Activated CD4-positive, alpha-beta T cell treated with anti-CD3 and anti-CD28 coated beads, Interleukin-2, Interleukin-4, amounts not matched to agents 100 ng/mL and 50 ng/mL, durations not matched to agents 16 hours and 8 hours (primary cell): ENCODE measurements at places on chromosomes 12 and 14.

DNA sequence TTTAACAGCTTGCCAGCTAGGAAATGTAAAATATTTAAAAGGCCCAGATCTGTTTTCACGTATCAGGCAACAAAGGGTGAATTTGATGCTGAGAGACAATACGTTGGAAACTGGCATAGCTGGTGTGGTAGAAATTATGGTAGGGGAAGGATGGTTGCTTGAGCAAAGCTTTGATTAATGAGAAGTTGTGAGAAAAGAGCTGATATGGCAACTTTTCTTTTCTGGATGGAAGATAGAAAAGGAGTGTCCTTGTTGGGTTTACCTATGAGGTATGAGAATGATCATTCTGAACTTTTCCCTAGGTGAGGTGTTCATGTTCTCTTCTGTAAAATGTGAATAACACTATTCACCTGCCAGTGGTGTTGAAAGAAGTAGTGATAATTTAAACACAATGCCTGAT is 34.2 kb downstream of the ZNF641 start:
- DNase-seq: no peak

- no peak for DNase-seq
Observed at GRCh38 chr14:23377198-23377550, 328 bp downstream of the CMTM5 start.

- DNase-seq: peak; percentile 10
Observed at GRCh38 chr12:65232476-65233077, 45.9 kb upstream of the MSRB3 start.

- peak; percentile 37 for DNase-seq
Observed at GRCh38 chr12:88393017-88393767, 187.1 kb downstream of the KITLG start.

DNA sequence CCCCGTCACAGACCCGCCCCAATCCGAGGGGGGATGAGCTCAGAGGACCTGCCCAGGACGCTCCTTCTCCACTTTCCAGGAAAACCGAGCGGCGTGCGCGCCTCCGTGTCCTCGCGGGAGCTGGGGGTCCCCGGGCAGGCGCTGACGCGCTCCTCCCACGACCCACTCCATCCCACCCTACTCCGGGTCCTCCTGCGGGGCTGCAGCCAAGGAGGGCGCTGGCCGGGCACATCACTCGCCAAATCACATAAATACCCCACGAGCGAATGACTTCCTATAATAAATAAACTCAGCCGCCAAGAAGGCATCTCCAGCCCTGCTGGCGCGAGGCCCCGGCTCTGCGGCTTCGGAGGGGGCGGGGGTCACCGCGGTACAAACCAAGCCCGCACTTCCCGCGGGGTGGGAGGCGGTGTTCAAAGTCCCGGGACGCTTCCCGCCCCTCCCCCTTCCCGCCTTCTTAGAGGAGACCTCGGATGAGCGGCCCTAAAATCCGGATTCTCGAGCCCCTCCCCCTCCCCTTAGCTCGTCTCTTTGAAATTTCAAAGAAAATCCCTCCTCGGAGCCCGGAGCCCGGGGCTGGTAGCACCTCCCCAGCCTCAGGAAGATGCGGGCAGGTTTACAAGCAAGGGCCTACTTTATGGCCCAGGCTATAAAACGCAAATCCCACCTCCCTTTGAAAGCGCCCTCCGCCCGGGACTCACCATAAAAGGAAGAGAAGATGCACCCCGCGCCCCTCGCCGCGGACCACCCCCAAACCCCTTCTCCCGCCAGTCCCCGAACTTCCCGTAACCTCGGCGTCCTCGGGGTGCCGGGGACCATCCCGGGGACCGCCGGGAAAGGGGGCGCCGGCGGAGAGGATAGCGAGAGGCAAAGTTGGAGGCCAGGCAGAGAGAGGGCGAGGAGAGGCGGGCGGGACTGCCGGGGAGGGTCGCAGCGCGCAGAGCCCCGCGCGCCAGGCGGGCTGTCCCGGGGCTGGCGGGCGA is 712 bp upstream of the FZD10 start:
- no peak for DNase-seq

DNA sequence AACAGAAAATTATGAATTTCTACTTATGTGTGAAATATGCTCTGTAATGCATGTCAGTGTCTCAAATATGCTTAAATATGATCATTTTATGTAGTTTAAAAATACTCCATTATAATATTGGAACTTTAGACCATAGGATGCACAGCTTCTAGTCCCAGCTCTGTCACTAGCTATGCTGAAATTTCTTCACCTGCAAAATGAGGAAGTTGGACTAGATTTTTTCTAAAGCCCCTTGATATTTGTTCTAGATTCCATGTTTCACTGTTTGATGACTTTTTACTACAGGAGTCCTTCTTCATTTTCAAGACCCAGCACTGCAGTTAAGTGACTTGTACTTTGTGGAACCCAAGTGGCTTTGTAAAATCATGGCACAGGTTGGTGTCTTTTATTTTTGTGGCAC is 90.1 kb downstream of the LRRK2 start:
- DNase-seq: no peak

GRCh38 chr14:39722547-39723273 is 290.5 kb upstream of the FBXO33 start:
- no peak for DNase-seq

DNA sequence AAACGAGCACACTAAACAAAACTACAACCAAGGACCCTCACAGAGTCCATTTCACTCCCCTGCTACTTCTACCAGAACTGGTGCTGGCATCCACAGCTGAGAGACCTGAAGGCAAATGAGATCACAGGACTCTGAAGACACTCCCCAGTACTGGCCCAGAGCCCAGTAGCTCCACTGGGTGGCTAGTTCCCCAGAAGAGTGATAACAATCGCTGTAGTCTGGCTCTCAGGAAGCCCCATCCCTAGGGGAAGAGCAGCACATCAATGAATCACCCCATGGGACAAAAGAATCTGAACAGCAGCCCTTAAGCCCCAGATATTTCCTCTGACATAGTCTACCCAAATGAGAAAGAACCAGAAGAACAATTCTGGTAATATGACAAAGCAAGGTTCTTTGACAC is 190.7 kb upstream of the BMP4 start:
- DNase-seq: no peak

- no peak for DNase-seq
Observed at GRCh38 chr12:39122562-39123204, 217.3 kb upstream of the CPNE8 start.
